ENCODE measurements at places on chromosomes 1 and 21.
A peak's percentile ranks its signal among the peaks of the same experiment; 100 is the strongest.

DNA sequence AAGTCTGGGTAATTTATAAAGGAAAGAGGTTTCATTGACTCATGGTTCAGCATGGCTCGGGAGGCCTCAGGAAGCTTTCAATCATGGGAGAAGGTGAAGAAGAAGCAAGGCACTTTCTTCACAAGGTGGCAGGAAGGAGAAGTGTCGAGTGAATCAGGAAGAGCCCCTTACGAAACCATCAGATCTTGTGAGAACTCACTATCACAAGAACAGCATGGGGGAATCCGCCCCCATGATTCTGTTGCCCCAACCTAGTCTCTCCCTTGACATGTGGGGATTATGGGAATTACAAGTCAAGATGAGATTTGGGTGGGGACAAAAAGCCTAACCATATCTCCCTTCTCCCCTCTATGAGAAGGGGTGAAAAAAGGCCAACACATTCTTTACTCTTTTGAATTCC is 11.2 kb upstream of the IVNS1ABP start:
- DNase-seq, result no peak

GRCh38 chr1:119009312-119009655 is 21.1 kb upstream of the TBX15 start:
- DNase-seq, result no peak

DNA sequence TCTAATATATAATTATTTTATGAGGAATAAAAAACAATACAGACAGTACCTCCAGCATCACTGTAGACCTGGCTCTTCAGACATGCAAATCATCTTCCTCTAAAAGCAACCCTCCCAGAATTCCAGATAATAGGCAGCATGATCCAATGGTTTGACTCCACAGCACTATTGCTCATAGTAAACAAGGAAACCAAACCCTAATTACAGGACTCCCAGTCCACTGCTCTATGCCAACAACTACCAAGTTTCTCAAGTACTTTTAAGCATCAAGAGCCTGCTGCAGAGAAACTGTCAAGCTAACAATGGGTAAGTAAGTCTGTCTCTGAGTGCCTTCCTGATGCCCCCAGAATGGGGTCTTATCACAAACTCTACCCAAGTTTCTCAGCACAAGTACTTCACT is 57.2 kb downstream of the EYA3 start:
- no peak for DNase-seq

- DNase-seq, result peak; percentile 20
Observed at GRCh38 chr1:40612345-40612831, 53.1 kb downstream of the RIMS3 start.

DNA sequence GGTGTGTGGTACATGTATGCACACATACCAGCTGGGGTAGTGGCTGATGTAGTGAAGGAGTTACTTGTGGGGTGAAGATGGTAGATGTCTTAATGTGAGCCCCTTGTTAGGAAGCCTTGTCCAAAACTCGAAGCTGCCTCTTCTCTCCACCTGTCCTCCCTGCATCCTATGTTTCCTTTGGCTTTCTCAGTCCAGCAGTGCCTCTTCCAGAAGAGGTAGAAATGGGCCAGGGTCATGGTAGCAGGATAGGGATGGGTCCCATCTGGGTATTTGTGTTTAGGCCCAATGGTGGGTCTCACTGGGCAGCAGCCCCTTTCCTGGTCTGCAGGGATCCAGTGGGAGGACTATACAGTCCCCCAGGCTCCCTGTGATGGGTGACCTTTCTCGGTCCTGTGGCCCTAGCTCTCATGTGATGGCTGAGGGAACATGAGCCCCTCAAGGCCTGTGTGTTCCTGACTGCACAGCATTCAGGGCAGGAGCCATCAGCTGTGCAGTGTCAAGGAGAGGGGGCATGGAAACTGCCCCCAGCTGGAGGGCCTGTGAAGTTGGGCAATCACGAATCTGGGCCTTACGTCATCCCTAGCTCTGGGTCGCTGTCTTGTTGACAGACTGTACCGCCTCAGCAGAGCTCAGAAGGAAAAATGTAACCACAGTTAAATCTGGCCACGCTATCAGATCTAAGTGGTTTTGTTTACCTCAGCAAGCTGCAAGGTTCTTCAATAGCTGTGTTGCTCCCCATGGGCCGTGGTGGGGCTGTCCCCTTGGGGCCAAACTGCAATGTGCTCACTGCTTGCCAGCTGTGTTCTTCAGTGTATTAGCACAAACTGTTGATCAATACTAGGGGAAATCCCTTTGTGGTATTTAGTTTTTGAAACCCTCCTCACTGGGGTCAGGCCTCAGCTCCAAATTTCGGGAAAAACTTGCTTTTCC is 82.7 kb downstream of the NOS1AP start:
- no peak for DNase-seq

DNA sequence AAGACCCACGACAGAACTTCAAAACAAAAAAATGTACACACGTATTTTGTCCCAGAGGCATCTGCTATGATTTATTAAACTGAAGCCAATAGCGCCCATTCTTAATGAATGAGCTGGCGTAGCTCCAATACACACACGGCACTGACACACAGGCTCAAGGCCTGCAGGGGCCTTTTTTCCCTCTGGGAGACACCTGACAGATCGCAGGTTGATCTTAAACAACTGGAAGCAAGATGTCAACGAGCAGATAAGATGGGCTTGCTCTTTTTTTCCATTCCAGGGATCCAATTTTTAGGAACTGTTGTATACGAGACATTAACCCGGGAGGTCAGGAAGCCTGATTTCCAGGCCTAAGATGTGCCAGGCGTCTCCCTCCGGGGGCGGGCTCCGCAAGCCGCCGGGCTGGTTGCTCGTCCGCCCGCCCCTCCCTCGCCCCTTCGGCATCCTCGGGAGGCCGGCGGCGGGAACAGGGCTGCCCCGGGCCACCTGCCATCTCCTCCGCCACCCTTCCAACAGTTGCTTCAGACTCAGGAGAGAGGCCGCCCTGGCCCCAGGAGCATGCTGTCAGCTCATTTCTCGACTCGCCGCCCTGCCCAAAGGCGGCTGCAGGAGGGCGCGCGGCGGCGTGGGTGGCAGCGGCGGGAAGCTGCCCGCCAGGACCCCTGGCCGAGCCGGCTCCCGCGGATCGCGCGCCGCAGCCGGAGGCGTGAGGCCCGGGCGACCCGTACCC is 735 bp downstream of the TTC13 start:
- no peak for DNase-seq

DNA sequence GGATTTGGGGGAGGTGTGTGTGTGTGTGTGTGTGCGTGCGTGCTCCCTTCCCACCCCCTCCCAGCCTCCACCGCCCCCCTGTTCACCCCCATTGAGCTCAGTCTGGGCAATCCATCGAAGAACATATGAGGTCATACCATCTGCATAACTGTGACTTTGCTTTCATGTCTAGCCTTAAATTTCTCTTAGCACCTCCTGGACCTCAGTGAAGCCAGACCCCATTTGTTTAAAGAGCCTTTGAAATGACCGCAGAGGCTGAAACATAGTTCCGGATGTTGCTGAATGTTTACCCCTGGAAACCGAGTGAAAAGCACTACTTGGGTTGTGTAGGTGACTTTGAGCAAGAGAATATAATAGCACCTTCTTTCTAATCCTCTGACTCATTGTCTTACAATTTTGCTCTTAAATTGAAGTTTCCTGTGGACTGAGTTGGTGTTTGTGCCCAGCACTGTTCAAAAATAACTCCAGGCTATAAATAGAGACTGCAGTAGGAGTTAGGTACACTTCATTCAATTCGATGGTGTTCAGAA is 75.4 kb downstream of the UBE4B start:
- DNase-seq, result peak; percentile 32

DNA sequence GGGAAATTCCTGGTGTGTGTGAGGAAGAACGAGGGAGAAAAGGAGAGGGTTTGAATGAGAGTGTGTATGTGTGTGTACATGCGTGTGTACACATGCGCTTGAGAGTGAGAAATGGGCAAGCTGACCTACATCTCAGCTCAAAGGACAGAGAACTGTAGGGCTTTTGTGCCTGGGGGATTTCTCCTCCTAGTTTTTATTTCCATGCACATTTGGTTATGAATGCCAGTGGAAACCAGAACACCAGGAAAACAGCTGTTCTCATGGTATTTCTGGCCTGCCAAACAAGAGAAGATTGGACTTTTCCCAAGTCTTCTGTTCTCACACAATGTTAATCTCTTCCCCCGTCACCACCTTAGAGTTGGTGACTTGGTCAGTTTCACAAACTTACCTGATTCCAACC is 45.2 kb downstream of the SLC44A3 start:
- DNase-seq, result no peak

GRCh38 chr21:35395728-35396127 is 346.6 kb upstream of the RUNX1 start:
- no peak for DNase-seq

GRCh38 chr1:203317429-203318228 is 12.3 kb downstream of the BTG2 start:
- DNase-seq, result no peak

GRCh38 chr1:12495725-12496124 is 122.3 kb downstream of the DHRS3 start:
- DNase-seq, result no peak

- no peak for DNase-seq
Observed at GRCh38 chr1:33118274-33118673, 37.3 kb downstream of the AZIN2 start.

- no peak for DNase-seq
Observed at GRCh38 chr21:46606427-46606813, 1.5 kb upstream of the S100B start.

- no peak for DNase-seq
Observed at GRCh38 chr1:82950606-82951200, 1048.2 kb downstream of the TTLL7 start.

DNA sequence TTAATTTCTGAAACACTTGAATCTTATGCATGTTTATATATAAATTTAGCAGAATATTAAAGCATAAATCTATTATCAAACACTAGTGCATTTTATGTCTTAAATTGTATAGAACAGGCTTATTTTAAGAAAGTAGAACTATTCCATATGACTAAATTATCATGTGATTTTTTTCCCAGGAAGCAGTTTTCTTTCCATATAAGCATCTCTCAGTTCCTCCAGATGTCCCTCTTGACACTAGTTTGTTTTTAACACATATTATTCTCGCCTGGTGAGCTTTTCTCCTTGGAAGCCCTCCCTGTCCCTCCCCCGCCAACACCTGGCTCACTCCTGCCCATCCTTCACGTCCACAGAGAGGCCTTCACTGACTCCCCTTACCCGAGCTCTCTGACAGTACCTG is 48.3 kb upstream of the BCAR3 start:
- DNase-seq, result no peak

GRCh38 chr1:22745669-22746585 is 35.3 kb downstream of the EPHB2 start:
- no peak for DNase-seq

DNA sequence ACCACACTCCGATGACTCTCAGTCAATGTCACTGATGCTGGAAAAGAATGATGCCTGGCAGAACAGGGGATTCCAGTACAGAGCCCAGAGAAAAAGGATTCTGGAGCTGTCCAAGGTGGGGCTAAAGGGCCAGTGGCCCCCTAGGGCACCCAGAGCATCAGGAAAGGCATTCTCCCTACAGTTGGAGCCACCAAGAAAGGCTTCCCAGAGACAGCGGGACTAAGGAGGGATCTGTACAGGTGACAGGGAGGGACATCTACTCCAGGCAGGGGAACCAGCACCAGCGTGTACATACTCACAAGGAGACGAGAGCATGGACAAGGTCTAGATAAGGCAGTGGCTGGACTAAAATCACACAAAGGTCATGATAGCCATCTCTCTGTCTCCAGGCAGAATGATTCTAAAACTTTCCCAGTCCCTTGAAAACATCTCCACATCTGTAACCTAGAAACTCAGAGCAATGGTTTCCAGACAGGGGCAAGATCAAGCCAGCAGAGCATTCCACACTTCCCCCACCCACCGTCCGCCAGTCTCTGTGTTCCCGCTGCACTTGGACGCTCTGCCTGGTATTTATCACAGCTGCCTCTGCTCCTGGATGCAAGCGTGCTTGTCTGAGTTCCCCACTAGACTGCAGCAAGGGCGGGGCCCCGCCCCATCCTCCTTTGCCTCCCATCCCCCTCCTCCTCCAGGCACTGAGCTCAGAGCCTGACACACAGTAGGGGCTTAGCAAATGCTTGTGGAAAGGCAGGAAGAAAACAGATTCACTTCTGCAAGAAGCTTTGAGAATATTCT is 111.6 kb upstream of the ZC3H12A start:
- no peak for DNase-seq

GRCh38 chr1:159800177-159800930 is 1.8 kb upstream of the FCRL6 start:
- DNase-seq, result no peak

- DNase-seq, result no peak
Observed at GRCh38 chr1:217270101-217270500, 360.8 kb downstream of the GPATCH2 start.

DNA sequence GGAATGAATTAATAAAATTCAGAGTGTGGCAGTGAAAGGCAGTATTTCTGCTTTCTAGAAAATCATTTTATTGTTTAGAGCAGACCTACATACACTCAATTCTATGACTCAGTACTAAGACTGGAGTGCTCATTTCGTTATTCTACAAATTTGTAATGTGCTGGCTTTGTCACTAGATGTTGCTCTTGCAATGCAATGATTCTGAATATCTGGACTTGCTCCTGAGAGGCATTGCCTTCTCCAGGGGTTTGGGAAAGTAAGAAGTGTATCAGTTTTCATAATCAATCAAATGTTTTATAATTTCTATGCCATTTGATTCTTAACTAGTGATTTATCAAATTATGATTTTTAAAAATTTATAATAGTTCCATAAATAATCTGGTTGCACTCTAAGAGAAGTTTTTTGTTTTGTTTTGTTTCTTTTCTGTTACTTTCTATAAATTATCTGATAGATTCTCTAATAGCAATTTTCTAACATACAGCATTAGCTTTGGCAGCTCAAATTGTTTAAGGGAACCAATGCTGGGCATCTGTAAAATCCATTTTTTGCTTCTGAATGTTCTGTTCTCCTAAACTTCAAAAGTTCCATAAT is 280.5 kb upstream of the SGIP1 start:
- DNase-seq, result no peak

- peak; percentile 98 for DNase-seq
Observed at GRCh38 chr1:238647877-238648276, 738.5 kb upstream of the CHRM3 start.

- DNase-seq, result no peak
Observed at GRCh38 chr1:234600418-234601281, 9.3 kb downstream of the IRF2BP2 start.

DNA sequence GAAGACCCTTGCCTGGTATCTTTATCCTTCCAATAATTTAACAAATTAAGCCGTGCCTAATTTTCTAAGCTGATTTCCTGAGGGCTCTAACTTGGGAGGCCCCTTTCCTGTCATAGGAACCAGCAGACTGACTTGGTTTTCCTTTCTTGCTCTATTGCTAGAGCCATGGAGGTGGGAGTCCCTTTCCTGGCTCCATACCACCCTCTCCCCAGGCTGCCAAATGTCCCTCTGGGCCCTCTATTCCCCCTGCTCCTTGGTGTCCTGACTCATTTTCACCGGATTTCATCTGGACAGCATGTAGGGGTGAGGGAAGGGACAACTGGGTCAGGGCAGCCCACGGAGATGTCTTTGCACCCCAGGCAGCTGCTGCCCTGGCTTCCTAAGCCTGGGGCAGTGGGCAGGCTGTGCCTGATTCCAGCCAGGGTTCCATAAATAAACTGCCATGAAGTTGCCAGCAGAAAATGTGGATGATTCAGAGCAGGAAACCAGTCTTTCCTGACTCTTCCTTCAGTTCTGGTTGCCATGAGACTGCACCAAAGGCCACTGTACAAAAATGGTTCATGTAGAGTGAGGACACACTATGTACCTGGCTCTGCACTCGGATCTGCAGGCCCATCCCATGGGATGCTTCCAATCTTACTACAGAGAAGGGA is 38.0 kb upstream of the SERBP1 start:
- DNase-seq, result no peak
